Immature natural killer cell (primary cell): ENCODE measurements at places on chromosomes 2 and 18. TPM values are rescaled to one million over a fixed set of nuclear protein-coding genes. Genes with fewer than 3 reads are reported as not detected.

IL18RAP gene
- polyA plus RNA-seq: 60.8 TPM

HOXD4 gene
- not detected for polyA plus RNA-seq

GBX2 gene
- polyA plus RNA-seq: not detected

- no peaks in the 10 kb centered on the region for H3K36me3 ChIP-seq
- H3K4me1 ChIP-seq: no peaks in the 10 kb centered on the region
- peaks cover 4% of the 10 kb centered on the region for H3K27me3 ChIP-seq
- H3K4me3 ChIP-seq: no peak overlapping the region
Measured at GRCh38 chr2:134634054-134634753, 84.6 kb downstream of the TMEM163 start.

GRCh38 chr2:214856137-214856536 is 46.7 kb upstream of the BARD1 start:
- H3K4me1 ChIP-seq: no peaks in the 10 kb centered on the region
- H3K27me3 ChIP-seq: peaks cover 2% of the 10 kb centered on the region
- H3K4me3 ChIP-seq: no peak overlapping the region
- no peak overlapping the region for H3K27ac ChIP-seq
- H3K36me3 ChIP-seq: no peaks in the 10 kb centered on the region

KYNU gene
- polyA plus RNA-seq: 4.3 TPM

GRCh38 chr2:205717999-205718398 is 35.7 kb downstream of the NRP2 start:
- H3K4me1 ChIP-seq: no peaks in the 10 kb centered on the region
- H3K27me3 ChIP-seq: no peaks in the 10 kb centered on the region
- DNase-seq: no peak
- no peaks in the 10 kb centered on the region for H3K36me3 ChIP-seq
